ENCODE measurements at places on chromosomes 16 and 17. TPM values are rescaled to one million over a fixed set of nuclear protein-coding genes. Genes with fewer than 3 reads are reported as not detected.

Gene TXNL4B
- total RNA-seq, result 16.1 TPM

Gene GGA2
- total RNA-seq, result 79.9 TPM

Gene GAS7
- total RNA-seq, result 20.5 TPM

Gene FOXJ1
- total RNA-seq, result 6.8 TPM

Gene PYDC1
- total RNA-seq, result not detected

Gene RNU2-1
- 9,871 TPM for total RNA-seq

Gene PLA2G10
- not detected for total RNA-seq

Gene CBX2
- total RNA-seq, result 3.5 TPM

Gene NUPR1
- total RNA-seq, result 64.7 TPM

Gene TMEM235
- not detected for total RNA-seq

Gene FAM117A
- total RNA-seq, result 12.9 TPM

Gene TMIGD1
- not detected for total RNA-seq

Gene TMEM238L
- 0.47 TPM for total RNA-seq

Gene MT1M
- 27.9 TPM for total RNA-seq

Gene CLTC
- 259 TPM for total RNA-seq

Gene KRT20
- not detected for total RNA-seq

Gene THRA
- 63.9 TPM for total RNA-seq

Gene WFDC1
- 11.1 TPM for total RNA-seq

Gene CTU2
- 18.8 TPM for total RNA-seq

Gene GSDMA
- total RNA-seq, result 0.47 TPM

Gene DNASE1L2
- 0.88 TPM for total RNA-seq

Gene BBS2
- 64.2 TPM for total RNA-seq

Gene CES1
- 11.9 TPM for total RNA-seq

Gene IKZF3
- total RNA-seq, result 10.2 TPM

Gene ASGR2
- 1.2 TPM for total RNA-seq

Gene ZNF263
- total RNA-seq, result 29.7 TPM

Gene C1QL1
- total RNA-seq, result 0.76 TPM

Gene GP1BA
- total RNA-seq, result not detected

Gene KRTAP4-1
- not detected for total RNA-seq

Gene MPP2
- total RNA-seq, result 1.2 TPM

Gene PRR29
- total RNA-seq, result 4.4 TPM

Gene PRRT2
- 1.9 TPM for total RNA-seq

Gene DUS2
- total RNA-seq, result 12.5 TPM

Gene TPSAB1
- total RNA-seq, result 156 TPM

Gene SLC16A6
- total RNA-seq, result 3.6 TPM

Gene ANKRD40CL
- not detected for total RNA-seq

Gene ABCA6
- total RNA-seq, result 7.6 TPM

Gene KCNJ18
- total RNA-seq, result not detected

Gene SERPINF2
- total RNA-seq, result 30.6 TPM

Gene CFAP97D1
- total RNA-seq, result not detected

Gene GRB7
- total RNA-seq, result 72.5 TPM

Gene CDH13
- total RNA-seq, result 13.8 TPM

Gene KRT16
- total RNA-seq, result 3.1 TPM

Gene GPR139
- total RNA-seq, result not detected

Gene DPEP3
- total RNA-seq, result 0.19 TPM

Gene YBX2
- 1.3 TPM for total RNA-seq

Gene PRR15L
- 105 TPM for total RNA-seq

Gene AOC3
- total RNA-seq, result 40.6 TPM
